ENCODE measurements at places on chromosomes 4 and X.

GRCh38 chr4:22192084-22192511 lies 243.5 kb upstream of the KCNIP4 start:
- DNase-seq, result no peak

DNA sequence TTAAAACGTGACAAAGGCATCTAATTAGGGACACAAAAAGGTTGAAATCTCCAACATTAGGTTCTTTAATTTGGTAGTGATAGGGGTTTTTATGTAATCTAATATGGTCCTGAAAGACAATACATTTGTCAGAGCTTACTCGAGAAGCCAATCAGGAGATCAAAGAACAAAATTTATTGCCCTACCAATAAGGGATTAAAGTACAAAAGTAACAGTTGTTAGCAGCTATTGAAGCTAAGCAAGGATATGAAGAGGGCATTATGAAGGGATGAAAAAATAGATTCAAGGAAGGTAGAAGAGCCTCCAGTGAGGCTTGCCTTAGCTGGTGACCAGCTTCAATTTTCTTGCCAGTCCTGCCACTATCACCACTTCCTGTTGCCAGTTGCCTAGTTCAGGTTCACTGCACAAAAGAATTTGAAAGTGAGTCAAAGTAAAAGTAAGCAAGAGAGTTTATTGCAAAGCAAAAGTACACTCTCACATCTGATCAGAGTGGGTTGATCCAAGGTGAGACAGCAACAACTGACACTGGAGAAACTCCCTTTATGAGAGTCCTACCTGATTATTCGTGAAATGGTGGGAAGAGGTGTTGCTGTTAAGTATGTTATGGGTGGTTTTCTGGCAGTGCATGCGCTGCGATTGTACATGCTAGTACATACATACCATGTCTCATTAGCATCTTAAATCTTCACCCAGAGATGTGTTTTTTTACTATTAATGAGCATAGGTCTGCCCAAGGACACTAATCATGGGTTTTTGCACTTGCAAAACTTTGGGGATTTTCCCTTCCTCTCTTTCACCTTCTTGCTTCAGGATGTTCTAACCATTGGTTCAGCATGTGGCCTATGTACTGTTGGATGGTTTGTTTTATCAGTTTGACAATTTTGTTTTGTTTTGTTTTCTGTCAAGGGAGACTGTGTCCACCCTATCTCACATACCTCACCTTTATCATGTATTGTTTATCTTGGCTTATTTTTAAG lies 263.2 kb upstream of the ITM2A start:
- DNase-seq, result no peak

GRCh38 chr4:119113033-119113655 lies 22.5 kb upstream of the MYOZ2 start:
- no peak for DNase-seq

GRCh38 chr4:143251779-143252178 lies 67.1 kb downstream of the USP38 start:
- DNase-seq, result no peak

- DNase-seq, result no peak
Observed at GRCh38 chr4:150769248-150769647, 187.3 kb downstream of the MAB21L2 start.

GRCh38 chrX:54178100-54178940 lies 4.7 kb downstream of the FAM120C start:
- DNase-seq, result no peak

- DNase-seq, result no peak
Observed at GRCh38 chr4:54395013-54395527, 166.0 kb downstream of the PDGFRA start.

GRCh38 chr4:173685831-173686210 lies 155.8 kb upstream of the HAND2 start:
- DNase-seq, result no peak
